Endodermal cell (in vitro differentiated cells): ENCODE measurements at places on chromosomes 4 and X. TPM values are rescaled to one million over a fixed set of nuclear protein-coding genes. Genes with fewer than 3 reads are reported as not detected.

- DNase-seq = no peak
These were observed 171.2 kb downstream of the TMA16 start for GRCh38 chr4:163665521-163666331.

GRCh38 chrX:37010496-37010895 is 2.3 kb downstream of the FAM47C start:
- no peak for DNase-seq

GRCh38 chr4:154604696-154605200 is 7.7 kb downstream of the FGG start:
- no peak for DNase-seq

DNA sequence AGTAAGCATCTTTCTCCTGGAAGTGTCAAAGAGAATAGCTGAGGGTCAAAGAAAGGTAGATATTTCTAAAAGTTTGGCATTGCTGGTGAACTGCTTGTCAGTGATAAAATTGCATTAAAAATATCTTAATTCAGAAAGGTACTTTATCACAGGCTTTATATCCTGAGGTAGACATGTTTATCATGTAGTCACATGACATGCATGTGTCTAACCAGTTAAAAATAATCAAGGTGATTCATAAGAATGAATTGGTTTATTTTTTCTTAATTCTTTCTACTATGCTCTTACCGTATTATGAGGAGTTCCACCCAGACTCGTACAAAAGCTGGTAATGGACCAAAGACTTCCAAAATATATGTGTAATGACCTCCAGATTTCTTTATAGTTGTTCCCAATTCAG is 6.1 kb downstream of the SLC7A11 start:
- no peak for DNase-seq

- peak; percentile 56 for DNase-seq
These were observed 84.5 kb downstream of the PRKG2 start for GRCh38 chr4:81130569-81130968.

- DNase-seq = no peak
These were observed 63.1 kb downstream of the SLC10A7 start for GRCh38 chr4:146458594-146458993.

- DNase-seq = no peak
These were observed 110.3 kb upstream of the MAP3K15 start for GRCh38 chrX:19625612-19626011.

DNA sequence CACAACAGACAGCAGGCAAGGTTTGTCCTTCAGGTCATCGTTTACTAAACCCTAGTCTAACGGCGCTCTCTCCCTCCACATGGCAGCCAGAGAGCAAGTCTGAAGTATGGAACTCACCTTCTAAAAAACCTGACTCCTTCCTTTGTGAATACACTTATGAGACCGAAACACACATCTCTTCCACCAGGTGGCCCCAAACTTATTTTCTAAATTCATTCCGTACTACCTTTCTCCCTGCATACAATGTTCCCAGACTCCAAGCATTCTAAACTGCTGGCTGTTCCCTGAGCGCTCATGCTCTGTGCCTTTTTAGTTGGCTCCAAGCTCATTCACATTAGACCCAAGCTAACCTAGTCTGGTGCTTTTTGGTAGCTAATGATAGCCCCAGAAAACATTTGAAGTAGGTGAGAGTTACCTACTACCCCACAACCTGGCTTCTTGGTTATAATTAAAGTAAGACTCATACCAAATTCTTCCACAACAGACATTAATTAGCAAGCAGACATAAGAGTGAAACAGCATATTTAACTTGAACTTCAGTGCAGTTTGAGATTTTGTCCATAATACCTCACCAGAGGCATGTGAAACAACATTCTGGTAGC is 67.6 kb upstream of the DCLK2 start:
- DNase-seq = peak; percentile 74

- peak; percentile 98 for DNase-seq
These were observed 1.5 kb downstream of the GRID2 start for GRCh38 chr4:92305148-92305877.

DNA sequence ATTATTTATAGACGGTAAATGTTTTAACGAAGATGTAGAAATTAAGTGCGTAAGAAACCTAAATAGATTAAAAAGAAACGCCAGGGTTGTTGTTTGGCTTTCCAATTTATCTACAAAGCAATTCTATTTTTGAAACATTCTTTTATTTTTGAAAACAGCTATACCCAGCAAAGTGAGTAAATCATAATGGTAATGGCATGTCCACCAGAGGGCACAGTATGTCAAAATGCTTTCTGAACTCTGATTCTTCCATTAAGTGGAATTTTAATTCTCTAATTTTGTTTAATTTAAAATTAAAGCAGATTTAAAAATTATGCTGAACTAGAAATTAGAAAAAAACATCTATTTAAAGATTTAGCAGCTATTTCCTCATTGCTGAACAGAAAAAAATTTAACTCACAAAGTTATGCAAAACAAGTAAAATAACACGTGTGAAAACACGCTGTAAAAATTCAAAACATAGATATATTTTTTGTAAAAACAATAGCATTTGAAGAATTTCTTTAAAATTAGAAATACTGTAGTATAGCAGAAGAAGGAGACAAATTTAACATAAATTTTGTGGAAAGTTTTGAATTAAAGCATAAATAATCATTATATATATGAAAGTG is 26.5 kb downstream of the RASSF6 start:
- DNase-seq = no peak

DNA sequence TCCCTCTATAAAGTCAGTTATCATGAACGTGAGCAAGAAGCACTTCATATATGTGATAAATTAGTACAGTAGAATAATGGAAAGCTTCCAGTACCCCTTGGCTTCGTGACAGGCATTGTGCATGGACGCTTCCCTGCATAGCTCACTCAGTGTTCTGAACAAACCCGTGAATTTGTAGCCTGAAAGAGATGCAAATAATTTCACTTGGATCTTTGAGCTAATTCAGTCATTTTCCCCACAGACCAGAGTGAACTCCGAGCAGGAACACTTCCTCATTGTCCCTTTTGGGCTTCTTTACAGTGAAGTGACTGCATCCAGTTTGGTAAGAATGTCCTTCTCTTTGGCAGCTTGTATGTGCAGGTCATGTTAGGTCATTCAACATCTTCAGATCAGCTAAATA is 50.1 kb downstream of the ADD1 start:
- DNase-seq = no peak

GRCh38 chr4:52687696-52688095 is 28.6 kb upstream of the USP46 start:
- no peak for DNase-seq

GRCh38 chr4:64068096-64068495 is 341.2 kb downstream of the TECRL start:
- DNase-seq = no peak

GRCh38 chrX:85115252-85115651 is 111.6 kb downstream of the APOOL start:
- no peak for DNase-seq

- no peak for DNase-seq
These were observed 5.6 kb upstream of the PRDX4 start for GRCh38 chrX:23661671-23662070.

GRCh38 chr4:184400891-184401290 is 73.5 kb downstream of the IRF2 start:
- DNase-seq = no peak

DNA sequence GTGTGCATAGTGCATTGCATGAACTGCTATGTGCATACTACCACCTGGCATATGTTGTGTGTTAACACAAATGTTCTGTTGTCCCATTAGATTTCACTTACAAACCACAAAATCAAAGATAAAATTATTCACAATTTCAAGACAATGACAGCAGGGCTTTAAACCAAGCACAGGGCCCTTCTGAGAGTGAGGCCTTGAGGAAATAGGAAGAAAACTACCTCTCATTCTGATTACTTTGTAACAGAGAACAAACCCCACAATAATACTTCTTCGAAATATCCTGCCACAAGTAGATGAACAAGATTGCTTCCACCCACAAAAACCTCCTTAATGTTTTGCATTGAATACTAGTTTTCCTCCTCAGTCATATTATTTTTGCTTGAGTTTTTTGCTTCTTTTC is 85.5 kb upstream of the SPANXB1 start:
- no peak for DNase-seq

DNA sequence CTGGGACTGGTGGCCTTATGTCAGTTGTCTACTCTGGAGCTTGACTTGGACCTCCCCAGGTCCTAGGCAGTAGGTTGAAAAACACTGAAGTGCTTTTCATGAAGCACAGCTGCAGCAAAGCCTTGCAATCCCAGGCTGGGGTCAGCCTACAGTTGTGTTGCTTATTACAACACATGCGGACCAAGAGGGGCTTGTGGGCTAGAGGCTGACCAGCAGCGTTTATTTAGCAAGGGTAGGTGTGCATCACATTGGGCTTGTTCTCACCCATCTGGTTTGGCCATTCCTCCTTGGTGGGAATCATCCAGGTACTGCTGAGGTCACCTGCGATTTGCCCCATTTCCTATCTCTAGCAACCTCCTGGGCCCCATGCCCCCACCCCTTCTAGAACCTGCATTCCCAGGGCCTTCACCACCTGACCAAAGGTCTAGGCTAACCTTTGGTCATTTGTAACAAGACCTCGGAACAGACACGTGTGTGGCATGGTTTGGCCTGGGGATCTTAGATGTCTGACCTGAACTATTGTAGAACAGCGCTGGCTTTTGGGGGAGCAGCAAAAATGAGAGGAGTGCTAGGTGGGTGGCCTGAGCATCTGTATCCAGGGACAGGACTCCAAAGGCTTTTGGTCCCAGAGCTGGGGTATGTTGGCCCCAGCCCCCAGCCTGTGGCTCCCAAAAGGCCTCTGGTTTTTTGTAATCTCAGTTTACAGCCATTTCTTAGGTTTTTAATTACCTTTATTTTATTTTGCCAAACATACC is 3.0 kb downstream of the RPL10 start:
- peak; percentile 81 for DNase-seq

- DNase-seq = no peak
These were observed 17.8 kb upstream of the TLL1 start for GRCh38 chr4:165855191-165855590.

GRCh38 chr4:22410645-22411247 is 105.1 kb downstream of the ADGRA3 start:
- DNase-seq = no peak

- DNase-seq = no peak
These were observed 110.9 kb upstream of the BMP2K start for GRCh38 chr4:78665216-78665770.

- no peak for DNase-seq
These were observed 7.4 kb upstream of the HDAC6 start for GRCh38 chrX:48794340-48794910.

DNA sequence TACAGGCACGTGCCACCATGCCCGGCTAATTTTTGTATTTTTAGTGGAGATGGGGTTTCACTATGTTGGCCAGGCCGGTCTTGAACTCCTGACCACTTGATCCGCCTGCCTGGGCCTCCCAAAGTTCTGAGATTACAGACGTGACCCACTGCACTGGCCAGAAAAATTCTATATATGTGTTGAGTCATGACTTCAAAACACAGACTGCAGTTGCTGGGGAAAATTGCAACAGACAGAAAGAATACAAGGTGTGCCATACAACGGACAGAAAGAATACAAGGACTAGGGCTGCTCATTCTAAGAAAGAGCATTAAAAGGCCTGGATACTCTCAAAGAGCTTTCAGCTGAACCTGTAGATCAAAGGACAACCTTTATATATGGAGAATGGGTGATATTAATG is 109.6 kb upstream of the ACSL4 start:
- no peak for DNase-seq

- DNase-seq = no peak
These were observed 139.9 kb upstream of the USP9X start for GRCh38 chrX:40945361-40945713.

GRCh38 chr4:77145842-77146185 is 11.2 kb upstream of the CCNG2 start:
- DNase-seq = no peak

- DNase-seq = no peak
These were observed 26.7 kb downstream of the BCLAF3 start for GRCh38 chrX:19964017-19964710.

DNA sequence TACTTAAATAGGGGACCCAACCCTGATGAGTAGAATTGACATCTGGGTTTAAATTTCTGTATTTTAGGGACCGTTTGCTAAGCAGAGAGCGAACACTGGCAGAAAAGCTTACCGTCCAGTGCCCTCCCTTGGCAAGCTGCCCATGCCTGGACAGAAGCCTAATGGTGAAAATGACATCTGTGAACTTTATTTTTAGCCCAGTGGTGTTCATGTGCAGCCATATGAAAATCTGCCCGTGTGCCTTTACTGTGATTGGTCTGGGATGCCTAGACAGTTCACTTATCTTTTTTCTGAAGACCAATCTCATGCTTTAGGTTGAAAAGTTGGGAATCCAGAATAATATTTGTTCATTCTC is 1.1 kb downstream of the STBD1 start:
- no peak for DNase-seq

DNA sequence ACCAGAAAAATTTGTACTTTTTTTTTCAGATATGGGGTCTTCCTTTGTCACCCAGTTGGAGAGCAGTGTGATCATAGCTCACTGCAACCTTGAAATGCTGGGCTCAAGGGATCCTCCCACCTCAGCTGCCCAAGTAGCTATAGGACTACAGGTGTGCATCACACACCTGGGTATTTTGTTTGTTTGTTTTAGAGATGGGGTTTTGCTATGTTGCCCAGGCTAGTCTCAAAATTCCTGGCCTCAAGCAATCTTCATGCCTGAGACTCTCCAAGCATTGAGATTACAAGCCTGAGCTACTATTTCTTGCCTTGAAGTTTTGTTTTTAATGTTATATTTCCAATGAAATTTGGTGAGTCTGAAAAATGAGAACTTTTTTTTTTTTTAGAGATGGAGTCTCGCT is 847.8 kb downstream of the TRIML1 start:
- no peak for DNase-seq

- no peak for DNase-seq
These were observed 160.2 kb upstream of the KLF3 start for GRCh38 chr4:38503689-38504395.

The SHISA3 gene
- total RNA-seq = 33.2 and 37.0 TPM in 2 replicates

The FGFR3 gene
- 34.8 to 108 TPM (median 107 TPM) in 3 replicates for total RNA-seq

The ZIC3 gene
- total RNA-seq = 115 to 145 TPM (median 129 TPM) in 3 replicates

The CRLF2 gene
- total RNA-seq = 0.14 TPM in 1 of 2 replicates, not detected in the other

The ACOT9 gene
- 58.4 and 64.1 TPM in 2 replicates for total RNA-seq

The USP17L15 gene
- not detected in 2 replicates for total RNA-seq

The CAPN6 gene
- total RNA-seq = 0.42 to 0.78 TPM (median 0.58 TPM) in 3 replicates

The CDS1 gene
- total RNA-seq = 7.5 to 10.0 TPM (median 8.9 TPM) in 3 replicates

The SYNPO2 gene
- total RNA-seq = 0.37 and 0.63 TPM in 2 replicates

The ODAPH gene
- total RNA-seq = not detected in 2 replicates

The EXOSC9 gene
- 47.9 and 49.1 TPM in 2 replicates for total RNA-seq

The TCEAL9 gene
- total RNA-seq = 97.2 and 97.6 TPM in 2 replicates

The CT55 gene
- total RNA-seq = 0.24 TPM in 1 of 3 replicates, not detected in the others

The HPGDS gene
- not detected in 2 replicates for total RNA-seq

The GLRB gene
- total RNA-seq = 0.61 to 1.6 TPM (median 1.4 TPM) in 3 replicates

The CLDN34 gene
- total RNA-seq = 0.47 TPM in 1 of 2 replicates, not detected in the other

The IBSP gene
- not detected in 3 replicates for total RNA-seq
